ENCODE measurements at places on chromosomes 1 and 21. TPM values are rescaled to one million over a fixed set of nuclear protein-coding genes. Genes with fewer than 3 reads are reported as not detected.

DNA sequence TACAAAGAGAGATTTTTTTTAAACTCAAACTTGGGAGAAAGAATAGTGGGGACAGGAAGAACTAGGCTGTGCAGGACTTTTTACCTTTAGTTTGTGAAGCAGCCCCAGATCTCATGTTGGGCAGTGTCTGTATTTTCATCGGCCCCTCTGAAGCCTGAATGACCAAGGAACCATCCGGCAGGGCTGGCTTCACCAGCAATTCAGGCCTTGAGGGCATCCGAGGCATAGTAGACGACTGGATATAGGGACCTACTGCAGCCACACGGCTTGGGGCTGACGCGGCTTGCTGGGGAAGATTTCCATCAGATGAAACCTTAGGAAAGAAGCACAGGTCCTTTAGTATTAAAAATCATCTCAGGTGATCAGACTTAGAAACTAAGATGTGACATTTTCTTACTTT lies 43.7 kb downstream of the TP53BP2 start:
- DNase-seq = no peak

DNA sequence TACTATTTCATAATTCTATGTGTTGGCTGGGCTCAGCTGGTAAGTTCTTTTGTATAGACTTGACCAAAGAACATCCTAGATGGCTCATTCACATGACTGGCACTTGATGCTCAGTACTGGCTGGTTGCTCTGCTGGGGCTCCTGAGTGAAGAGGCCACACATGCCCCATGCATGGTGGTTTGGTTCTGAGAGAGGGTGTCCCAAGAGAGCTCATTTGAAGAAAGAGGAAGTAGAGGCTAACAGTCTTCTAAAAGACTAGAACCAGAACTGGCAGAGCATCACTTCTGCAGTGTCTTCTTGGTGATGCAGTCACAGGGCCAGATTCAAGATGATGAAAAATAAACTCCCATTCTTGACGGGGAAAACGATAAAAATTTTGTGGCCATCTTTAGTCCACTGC lies 5.2 kb upstream of the BACH1 start:
- no peak for DNase-seq

DNA sequence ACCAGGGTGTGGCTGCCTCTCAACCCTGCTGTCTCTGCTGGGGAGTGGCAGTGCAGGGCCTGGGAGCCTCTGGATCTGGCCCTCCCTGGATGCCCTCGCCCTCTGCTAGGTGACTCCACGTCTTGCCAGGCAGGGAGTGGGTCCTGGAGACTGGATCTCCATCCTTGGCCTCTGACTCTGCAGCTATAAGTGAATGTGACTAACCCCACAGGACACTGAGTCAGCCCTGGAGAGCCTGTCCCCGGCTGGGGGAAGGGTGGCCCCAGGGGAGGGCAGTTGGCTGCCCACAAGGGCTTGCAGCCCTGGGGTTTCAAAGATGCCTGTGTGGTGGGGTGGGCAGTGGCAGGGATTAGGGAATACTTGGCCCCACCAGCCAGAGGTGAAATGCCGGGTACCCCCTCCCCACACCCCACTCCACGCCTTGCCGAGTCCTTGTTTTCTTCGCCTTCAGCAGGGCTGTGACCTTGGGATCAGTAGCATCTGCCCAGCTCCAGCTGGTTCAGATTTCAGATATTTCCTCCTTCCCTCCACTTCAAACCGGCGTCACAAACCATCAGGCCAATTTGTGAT lies 1.9 kb upstream of the MYBPH start:
- DNase-seq = no peak

GRCh38 chr1:38191461-38191860 lies 144.9 kb upstream of the POU3F1 start:
- DNase-seq = no peak

DNA sequence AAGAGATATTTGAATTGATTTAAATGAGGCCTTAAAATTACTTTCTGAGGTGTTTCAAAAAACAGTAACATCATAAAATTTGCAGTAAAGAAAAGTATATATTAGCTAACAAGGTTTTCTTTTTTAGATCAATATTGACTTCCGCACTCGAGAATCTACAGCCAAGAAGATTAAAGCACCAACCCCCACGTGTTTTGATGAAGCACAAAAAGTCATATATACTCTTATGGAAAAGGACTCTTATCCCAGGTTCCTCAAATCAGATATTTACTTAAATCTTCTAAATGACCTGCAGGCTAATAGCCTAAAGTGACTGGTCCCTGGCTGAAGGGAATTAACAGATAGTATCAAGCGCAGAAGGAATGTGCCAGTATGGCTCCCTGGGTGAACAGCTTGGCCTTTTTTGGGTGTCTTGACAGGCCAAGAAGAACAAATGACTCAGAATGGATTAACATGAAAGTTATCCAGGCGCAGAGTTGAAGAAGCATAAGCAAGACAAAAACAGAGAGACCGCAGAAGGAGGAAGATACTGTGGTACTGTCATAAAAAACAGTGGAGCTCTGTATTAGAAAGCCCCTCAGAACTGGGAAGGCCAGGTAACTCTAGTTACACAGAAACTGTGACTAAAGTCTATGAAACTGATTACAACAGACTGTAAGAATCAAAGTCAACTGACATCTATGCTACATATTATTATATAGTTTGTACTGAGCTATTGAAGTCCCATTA lies 3.6 kb downstream of the RGS1 start:
- DNase-seq = no peak

DNA sequence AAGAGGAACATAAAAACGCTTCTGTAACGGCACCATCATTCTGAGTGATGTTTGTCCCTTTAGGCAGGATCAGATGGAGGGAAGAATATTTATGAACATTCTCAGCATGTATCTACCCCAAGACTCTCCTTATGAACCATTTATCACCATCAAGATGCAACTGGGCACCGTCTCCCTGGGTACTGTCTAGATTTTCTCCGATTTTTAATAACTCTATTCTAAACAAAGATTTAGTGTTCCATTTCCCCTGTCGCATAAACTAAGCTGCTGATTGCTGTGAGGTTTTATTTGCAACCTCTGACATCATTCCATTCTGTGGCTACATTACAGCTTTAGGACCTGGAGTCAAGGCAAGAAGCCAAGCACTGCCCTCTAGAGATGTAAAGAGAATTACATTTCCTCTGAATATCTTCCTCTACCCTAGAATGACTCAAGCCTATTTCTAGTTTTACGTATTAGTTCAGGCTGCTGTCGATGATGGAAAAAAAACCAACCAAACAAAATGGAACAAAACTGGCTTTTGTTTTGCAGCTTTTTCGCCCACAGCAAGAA lies 130.1 kb upstream of the MAP1LC3C start:
- peak; percentile 89 for DNase-seq

DNA sequence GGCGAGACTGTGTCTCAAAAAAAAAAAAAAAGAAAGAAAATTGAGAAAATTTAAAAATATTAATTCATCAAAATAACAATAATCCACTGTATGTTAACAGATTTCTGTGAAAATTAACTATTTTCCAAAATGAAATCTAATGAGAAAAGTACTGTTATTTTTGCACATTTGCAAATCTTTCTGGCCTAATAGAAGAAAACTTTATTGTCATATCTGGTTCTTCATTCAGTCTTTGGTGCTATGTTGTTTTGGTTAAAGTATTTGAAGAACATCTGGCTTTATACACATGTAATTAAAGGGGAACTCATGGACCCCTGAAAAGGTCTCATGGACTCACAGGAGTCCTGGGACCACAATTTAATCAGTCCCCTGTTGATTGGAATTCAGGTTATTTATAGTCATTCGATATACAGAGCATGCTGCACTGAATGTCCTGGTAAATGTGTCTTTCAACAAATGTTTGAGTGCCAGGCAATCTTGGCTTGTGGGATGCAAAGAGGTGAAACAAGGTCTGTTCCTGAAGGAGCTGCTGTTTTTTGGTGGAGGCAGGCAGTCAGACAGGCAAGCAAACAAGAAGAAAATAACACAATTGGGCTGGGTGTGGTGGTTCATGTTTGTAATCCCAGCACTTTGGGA lies 9.0 kb downstream of the AK4 start:
- DNase-seq = no peak

DNA sequence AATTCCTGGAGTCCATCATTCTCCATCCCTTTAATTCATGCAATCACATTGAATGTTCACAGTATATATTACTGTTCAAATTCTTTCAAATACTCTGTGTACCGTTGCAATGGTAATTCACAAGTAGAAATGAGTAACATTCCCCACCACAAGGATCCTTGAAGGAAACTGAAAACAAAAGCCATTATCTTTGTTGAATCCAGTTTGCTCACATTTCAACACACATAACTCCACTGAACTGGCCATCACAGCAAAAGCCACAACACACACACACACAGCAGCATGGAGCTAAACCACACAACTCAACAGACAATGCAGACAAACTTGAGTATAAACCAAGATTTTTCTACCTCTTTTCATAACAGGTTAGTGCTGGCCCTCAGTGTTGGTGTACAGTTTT lies 188.3 kb upstream of the GREM2 start:
- no peak for DNase-seq

- DNase-seq = no peak
These were observed 8.7 kb downstream of the FGR start for GRCh38 chr1:27626031-27626935.

GRCh38 chr1:32904797-32905196 lies 3.6 kb upstream of the TMEM54 start:
- no peak for DNase-seq

DNA sequence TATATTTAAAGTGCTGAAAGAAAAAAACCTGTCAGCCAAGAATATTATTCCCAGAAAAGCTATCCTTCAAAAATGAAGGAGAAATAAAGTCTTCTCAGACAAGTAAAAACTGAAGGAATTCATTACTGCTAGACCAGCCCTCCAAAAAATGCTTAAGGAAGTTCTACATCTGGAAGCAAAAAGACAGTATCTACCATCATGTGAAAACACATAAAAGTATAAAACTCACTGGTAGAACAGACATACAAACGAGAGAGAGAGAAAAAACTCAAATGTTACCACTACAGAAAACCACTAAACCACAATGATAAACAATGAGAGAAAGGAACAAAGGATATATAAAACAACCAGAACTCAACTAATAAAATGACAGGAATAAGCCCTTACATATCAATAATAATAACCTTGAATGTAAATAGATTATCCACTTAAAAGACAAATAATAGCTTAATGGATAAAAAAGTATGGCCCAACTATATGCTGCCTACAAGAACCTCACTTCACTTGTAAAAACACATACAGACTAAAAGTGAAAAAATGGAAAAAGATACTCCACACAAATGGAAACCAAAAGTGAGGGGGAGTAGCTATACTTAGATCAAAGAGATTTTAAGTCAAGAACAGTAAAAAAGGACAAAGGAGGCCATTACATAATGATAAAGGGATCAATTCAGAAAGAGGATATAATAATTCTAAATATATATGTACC lies 22.0 kb downstream of the NSL1 start:
- DNase-seq = no peak

GRCh38 chr1:92191726-92192125 lies 26.0 kb upstream of the C1orf146 start:
- DNase-seq = no peak

GRCh38 chr1:227654858-227655752 lies 80.0 kb downstream of the JMJD4 start:
- DNase-seq = no peak

GRCh38 chr1:15799004-15799867 lies 8.2 kb downstream of the UQCRHL start:
- DNase-seq = peak; percentile 93

GRCh38 chr1:202915146-202915545 lies 11.9 kb downstream of the KLHL12 start:
- no peak for DNase-seq

GRCh38 chr1:42482635-42483153 lies 19.6 kb downstream of the CCDC30 start:
- no peak for DNase-seq

GRCh38 chr1:40362699-40363098 lies 10.8 kb upstream of the SMAP2 start:
- no peak for DNase-seq

DNA sequence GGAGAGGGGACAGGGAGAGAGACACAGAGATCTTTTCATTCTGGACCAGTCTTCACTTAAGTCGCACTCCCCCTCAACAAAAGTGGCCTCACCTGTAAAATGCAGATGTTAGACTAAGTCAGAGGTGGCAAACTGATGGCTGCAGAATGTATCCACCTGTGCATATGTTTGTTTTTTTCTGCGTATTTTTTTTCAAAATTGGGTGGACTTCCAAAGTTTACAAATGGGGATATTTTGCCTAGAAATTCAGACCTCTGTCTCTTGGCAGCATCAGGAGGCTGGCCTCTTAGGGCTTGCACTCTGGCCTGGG lies 525.0 kb downstream of the MATN1 start:
- no peak for DNase-seq

GRCh38 chr1:187762118-187762517 lies 933.4 kb downstream of the PLA2G4A start:
- no peak for DNase-seq

- no peak for DNase-seq
These were observed 199.3 kb upstream of the ZC3H12A start for GRCh38 chr1:37274938-37275631.

GRCh38 chr1:40477678-40478053 lies 576 bp downstream of the ZFP69 start:
- DNase-seq = no peak

DNA sequence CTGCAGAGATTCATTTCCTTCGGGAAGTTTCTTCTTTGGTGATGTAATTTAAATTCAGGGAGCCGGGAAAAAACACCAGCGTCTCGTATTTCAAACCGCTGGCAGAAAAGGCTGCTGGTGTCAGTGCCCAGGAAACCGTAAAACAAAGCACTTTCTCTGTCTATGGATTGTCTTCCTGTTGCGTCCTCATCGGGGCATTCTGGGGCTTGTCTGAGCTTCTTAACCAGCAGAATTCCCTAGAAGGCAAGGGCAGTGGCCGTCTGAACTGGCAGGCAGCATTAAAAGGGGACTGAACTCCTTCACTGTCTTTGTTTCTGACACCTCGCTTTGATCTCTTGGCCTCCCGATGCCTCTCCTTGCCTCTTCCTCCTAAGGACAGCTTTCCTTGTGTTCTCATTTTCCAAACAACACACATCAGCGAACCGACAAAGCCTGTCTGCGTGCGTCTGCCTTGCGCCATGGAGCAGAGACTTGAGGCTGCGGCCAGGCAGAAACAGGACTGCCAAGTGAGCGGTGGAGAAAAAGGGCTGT lies 391.6 kb upstream of the VAMP3 start:
- DNase-seq = peak; percentile 47

DNA sequence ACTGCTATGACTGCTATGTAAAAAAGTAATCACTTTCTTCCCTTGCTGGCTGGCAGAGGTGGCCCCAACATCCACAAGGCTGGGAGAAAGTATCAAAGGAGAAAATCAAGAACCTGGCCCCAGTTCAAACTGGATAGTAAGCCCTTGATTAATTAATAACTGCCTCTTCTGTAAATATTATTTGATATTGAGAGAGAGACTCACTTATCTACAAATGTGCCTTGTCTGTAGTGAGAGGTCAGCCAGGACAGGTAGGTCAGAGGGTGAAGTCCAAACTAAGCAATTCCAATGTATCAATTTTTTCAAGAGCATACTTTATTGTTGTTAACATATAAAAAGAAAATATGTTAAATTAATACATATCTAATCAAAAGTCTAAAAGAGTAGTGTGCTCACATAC lies 23.8 kb upstream of the TARBP1 start:
- DNase-seq = no peak

OR14K1 gene
- not detected for total RNA-seq

VPS72 gene
- 65.8 TPM for total RNA-seq

SPRR2E gene
- not detected for total RNA-seq

CBR1 gene
- 290 TPM for total RNA-seq

LMOD1 gene
- not detected for total RNA-seq

CLEC20A gene
- total RNA-seq = not detected

LCE6A gene
- not detected for total RNA-seq

SPAG17 gene
- total RNA-seq = 0.45 TPM

SLC35F3 gene
- not detected for total RNA-seq

BCAR3 gene
- 21.8 TPM for total RNA-seq

CA6 gene
- total RNA-seq = not detected

Measured in H4 (cell line).